ENCODE measurements at places on chromosomes 7 and 10.

DNA sequence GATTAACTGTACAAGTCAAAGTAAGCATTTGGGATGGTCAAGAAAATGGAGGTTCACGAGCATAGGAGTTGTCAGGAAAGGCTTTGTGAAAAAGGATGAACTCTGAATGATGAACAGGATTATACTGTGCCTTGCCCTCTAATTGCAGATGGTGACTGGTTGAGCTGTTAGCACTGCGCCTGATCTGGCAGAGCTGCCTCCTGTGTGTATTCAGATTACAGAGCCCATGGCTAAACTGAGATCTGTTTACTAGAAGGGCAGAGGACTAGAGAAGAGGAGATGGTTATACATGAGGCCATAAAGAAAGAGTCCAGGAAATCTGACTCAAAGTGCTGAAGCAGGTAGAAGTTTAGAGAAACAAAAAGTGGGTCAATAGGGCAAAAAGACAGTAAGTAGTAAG, 29.7 kb downstream of the LRRC72 start:
- H3K27ac ChIP-seq = no peak overlapping the region
- H3K36me3 ChIP-seq = no peaks in the 10 kb centered on the region
- H3K4me3 ChIP-seq = no peak overlapping the region
- no peak for DNase-seq

DNA sequence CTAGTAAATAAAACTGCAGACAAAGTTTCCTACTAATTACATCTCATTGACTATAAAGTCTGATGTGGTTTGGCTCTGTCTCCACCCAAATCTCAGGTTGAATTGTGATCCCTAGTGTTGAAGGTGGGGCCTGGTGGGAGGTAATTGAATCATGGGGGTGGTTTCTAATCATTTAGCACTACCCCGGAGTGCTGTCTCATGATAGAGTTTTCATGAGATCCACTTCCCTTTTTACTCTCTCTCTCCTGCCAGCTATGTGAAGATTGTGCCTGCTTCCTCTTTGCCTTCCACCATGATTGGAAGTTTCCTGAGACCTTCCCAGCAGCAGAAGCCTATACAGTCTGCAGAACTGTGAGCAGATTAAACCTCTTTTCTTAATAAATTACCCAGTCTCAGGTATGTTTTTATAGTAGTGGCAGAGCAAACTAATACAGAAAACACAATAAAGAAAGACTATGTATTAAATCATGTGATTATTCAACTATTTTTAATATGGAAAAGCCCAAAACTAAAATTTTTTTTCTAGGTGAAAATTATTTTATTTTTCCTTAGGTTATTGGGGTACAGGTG, 232.1 kb downstream of the FZD1 start:
- H3K27me3 ChIP-seq = no peaks in the 10 kb centered on the region
- H3K27ac ChIP-seq = no peak overlapping the region
- H3K4me3 ChIP-seq = no peak overlapping the region
- no peak for DNase-seq

- H3K4me3 ChIP-seq = no peak overlapping the region
- H3K27me3 ChIP-seq = no peaks in the 10 kb centered on the region
- peaks cover 7% of the 10 kb centered on the region for H3K4me1 ChIP-seq
- H3K27ac ChIP-seq = no peak overlapping the region
- no peaks in the 10 kb centered on the region for H3K36me3 ChIP-seq
Observed at GRCh38 chr10:35353805-35354204, 17.5 kb downstream of the CCNY start.

- no peak for DNase-seq
- no peak overlapping the region for H3K27ac ChIP-seq
- no peaks in the 10 kb centered on the region for H3K36me3 ChIP-seq
- no peak overlapping the region for H3K4me3 ChIP-seq
- no peaks in the 10 kb centered on the region for H3K27me3 ChIP-seq
Observed at GRCh38 chr10:36802490-36803153, 322.8 kb upstream of the ANKRD30A start.

DNA sequence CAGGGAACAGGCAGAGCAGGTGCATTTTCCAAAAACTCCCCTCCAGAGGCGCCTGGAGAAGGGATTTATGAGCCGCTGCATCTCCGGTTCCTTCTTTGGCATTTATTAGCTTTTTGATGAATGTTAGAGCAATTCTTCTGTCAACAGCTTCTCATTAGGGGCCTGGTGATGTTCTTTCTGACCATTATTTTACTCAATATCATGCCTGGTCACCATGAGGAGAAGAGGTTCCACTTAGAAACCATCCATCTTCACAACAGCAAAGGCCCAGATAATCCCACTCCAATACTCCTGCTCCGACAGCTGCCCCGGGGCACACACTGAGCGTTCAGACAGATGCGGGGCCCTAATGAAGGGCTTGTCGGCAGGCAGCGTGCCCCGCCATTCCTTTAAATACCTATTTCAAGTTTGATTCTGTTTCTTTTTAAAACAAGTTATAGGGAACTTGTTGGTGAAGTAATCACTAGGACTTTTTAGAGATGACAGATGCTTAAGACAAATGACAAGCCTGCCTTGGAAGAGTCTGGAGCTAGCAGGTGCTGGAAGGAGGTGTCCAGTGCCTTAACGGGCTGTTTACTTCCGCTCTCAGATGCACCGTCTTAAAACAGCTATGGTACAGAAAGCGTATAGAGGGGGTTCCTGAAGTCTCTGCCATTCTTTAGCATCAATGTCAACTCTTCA, 31.7 kb downstream of the ECHDC3 start:
- H3K27ac ChIP-seq = no peak overlapping the region
- H3K27me3 ChIP-seq = no peaks in the 10 kb centered on the region
- no peaks in the 10 kb centered on the region for H3K36me3 ChIP-seq

DNA sequence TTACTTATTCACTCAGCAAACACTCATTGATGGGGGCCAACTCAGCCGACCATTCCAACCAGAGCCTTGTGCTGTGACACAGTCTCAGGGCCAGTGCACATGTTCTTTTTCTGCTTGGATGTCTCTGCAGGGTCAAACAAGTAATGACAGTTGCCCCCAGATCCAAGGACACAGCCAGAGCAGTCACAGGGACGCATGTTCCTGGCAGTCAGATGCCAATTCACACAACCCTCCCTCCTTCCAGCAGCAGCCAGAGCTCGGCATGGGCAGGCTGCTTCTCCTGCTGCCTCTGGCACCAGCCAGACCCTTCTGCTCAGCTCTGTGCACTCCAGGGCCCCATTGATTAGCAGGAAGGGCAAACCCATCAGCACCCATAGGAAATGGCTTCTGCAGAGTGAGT, 20.3 kb downstream of the DRGX start:
- DNase-seq = no peak
- no peaks in the 10 kb centered on the region for H3K27me3 ChIP-seq
- H3K36me3 ChIP-seq = no peaks in the 10 kb centered on the region
- no peaks in the 10 kb centered on the region for H3K4me1 ChIP-seq
- H3K4me3 ChIP-seq = no peak overlapping the region

GRCh38 chr7:128863433-128863989, 855 bp downstream of the ATP6V1F start:
- H3K4me3 ChIP-seq = peak overlapping the region; percentile 94
- no peak for DNase-seq
- peaks cover 12% of the 10 kb centered on the region for H3K4me1 ChIP-seq
- peak overlapping the region; percentile 85 for H3K27ac ChIP-seq
- H3K36me3 ChIP-seq = no peaks in the 10 kb centered on the region

- DNase-seq = no peak
- H3K4me3 ChIP-seq = no peak overlapping the region
- no peaks in the 10 kb centered on the region for H3K27me3 ChIP-seq
- no peaks in the 10 kb centered on the region for H3K4me1 ChIP-seq
- no peak overlapping the region for H3K27ac ChIP-seq
- no peaks in the 10 kb centered on the region for H3K36me3 ChIP-seq
Observed at GRCh38 chr7:85341973-85342372, 155.1 kb upstream of the SEMA3D start.

DNA sequence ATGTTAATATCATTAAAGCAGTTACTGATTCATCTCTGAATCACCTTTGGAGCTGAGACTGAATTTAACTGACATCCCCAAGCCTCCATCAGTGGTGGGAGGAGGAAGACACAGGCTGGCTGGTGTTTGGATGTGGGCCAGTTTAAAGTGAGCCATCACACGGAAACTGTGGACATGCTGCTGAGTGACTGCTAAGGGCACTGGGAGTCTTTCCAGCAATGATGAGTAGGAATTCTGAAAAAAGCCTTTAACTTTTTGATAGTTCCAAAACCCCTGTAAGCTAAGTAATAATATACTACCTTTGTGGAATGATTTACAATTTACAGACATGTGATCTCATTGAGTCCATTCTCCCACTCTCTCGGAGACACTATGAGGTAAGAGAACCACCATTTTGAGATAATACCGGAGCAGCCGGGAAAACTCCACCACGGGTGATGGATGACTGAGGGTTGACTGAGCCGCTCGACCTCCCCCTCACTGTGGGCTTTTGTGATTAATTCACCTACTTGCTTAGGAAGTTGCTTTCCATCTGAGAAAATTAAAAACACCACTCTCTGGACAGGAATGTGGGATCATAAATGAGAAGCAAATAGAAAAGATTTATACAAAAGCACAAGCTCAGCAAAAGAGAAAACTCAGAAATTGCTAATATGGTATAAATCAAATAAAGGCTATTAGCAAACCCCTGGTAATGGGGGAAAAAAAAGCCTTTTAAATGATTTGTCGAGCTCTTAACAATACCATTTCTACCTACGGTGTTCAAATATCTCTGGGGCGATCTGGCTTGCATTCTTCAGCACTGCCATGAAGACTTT, 194.8 kb downstream of the FANK1 start:
- H3K4me1 ChIP-seq = no peaks in the 10 kb centered on the region
- no peaks in the 10 kb centered on the region for H3K27me3 ChIP-seq
- H3K4me3 ChIP-seq = no peak overlapping the region
- H3K36me3 ChIP-seq = no peaks in the 10 kb centered on the region
- DNase-seq = peak; percentile 51
- H3K27ac ChIP-seq = no peak overlapping the region

DNA sequence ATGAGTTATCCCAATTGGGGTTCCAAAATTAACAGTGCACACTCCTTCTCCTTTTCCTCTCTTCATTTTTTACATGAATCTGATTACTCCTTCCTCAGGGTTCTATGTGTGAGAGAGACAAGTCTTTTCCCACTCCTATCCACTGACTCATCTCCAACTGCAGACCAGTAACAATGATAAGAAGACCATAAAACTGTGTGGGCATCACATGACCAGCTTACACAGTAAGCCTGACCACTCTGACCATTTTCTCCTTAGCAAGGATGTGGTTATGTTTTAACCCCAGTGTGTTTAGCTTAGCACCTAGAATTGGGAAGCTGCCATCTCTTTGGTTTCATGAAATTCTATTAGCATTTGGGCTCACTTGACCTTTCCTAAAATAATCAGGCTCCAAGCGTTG, 145.0 kb upstream of the CALCR start:
- no peaks in the 10 kb centered on the region for H3K27me3 ChIP-seq
- H3K27ac ChIP-seq = no peak overlapping the region
- no peak for DNase-seq
- no peaks in the 10 kb centered on the region for H3K36me3 ChIP-seq

GRCh38 chr10:36177071-36177470, 535.0 kb upstream of the FZD8 start:
- H3K4me1 ChIP-seq = peaks cover 1% of the 10 kb centered on the region
- no peak overlapping the region for H3K4me3 ChIP-seq
- H3K27me3 ChIP-seq = no peaks in the 10 kb centered on the region
- no peaks in the 10 kb centered on the region for H3K36me3 ChIP-seq

DNA sequence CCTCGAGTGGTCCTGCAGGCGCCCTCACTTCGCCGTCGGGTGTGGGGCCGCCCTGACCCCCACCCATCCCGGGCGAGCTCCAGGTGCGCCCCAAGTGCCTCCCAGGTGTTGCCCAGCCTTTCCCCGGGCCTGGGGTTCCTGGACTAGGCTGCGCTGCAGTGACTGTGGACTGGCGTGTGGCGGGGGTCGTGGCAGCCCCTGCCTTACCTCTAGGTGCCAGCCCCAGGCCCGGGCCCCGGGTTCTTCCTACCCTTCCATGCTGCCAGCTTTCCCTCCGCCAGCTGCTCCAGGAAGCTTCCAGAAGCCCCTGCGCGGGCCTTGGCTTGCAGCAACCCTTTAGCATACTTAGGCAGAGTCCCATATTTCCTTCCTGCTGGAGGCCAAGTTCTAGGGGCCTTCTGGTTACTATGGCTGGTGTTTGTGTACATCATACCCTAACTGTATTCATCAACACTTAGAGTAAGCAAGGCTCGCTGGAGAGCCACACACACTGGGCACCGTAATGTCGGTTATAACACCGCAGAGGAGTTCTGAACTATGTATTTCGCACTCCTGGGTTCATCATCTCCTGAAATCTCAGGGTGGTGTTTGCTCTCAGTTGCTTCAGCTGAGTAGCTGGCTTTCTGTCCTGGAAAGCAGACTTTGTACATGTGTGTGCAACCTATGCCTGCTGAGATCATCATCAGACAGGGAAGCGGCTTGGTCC, 471 bp downstream of the MGMT start:
- no peak for DNase-seq
- peaks cover 7% of the 10 kb centered on the region for H3K4me1 ChIP-seq
- H3K36me3 ChIP-seq = no peaks in the 10 kb centered on the region
- peak overlapping the region; percentile 83 for H3K27ac ChIP-seq
- H3K27me3 ChIP-seq = no peaks in the 10 kb centered on the region

GRCh38 chr7:82521906-82522445, 78.4 kb upstream of the CACNA2D1 start:
- no peak for DNase-seq
- no peaks in the 10 kb centered on the region for H3K27me3 ChIP-seq
- H3K27ac ChIP-seq = no peak overlapping the region
- H3K36me3 ChIP-seq = no peaks in the 10 kb centered on the region

DNA sequence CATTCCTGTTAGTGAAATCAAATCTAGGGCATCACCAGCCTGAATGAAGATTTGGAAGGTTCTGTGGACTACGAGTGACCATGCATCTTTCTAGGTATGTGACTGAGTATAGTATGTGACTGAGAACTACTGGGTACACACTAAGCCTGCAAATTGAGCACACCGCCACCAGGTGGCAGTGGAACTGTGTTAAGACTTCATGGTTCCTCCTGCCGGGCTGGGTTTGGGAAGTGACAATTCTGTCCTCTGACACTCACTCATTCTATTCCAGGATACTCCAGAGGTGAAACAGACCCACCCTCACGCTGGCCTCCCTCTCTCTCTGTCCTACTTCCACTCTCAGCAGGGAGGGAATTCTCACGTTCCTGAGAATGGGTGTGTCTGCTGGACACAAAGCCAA, 84.0 kb upstream of the TMEM248 start:
- no peaks in the 10 kb centered on the region for H3K36me3 ChIP-seq
- no peak for DNase-seq
- H3K4me1 ChIP-seq = no peaks in the 10 kb centered on the region
- H3K27me3 ChIP-seq = no peaks in the 10 kb centered on the region
- H3K4me3 ChIP-seq = no peak overlapping the region

DNA sequence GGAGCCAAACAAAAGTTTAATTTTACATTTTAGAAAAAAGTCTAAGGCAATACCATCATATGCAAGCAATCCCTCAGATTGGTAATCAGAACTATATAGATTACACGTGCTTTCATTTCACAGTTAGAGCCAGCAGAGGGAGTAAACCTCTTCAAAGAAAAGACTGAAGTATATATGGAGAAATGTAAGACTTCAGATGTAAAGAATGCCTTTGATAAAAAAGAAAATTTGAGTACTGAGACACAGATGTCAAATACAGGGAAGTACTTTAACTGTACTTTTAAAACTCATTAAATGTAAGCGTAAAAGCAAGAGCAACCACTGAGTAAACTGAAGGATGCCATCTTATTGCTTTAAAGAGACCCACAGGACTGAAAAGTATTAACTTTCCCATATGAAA, 101.4 kb upstream of the FAM133B start:
- no peak overlapping the region for H3K27ac ChIP-seq
- no peak for DNase-seq
- H3K4me1 ChIP-seq = no peaks in the 10 kb centered on the region
- H3K36me3 ChIP-seq = no peaks in the 10 kb centered on the region
- no peaks in the 10 kb centered on the region for H3K27me3 ChIP-seq

- DNase-seq = peak; percentile 52
- H3K4me3 ChIP-seq = no peak overlapping the region
- no peaks in the 10 kb centered on the region for H3K4me1 ChIP-seq
- no peaks in the 10 kb centered on the region for H3K36me3 ChIP-seq
- H3K27me3 ChIP-seq = no peaks in the 10 kb centered on the region
Observed at GRCh38 chr7:117808341-117808757, 64.9 kb downstream of the CTTNBP2 start.

All from uterus (tissue), 4 donors.